ENCODE measurements at places on chromosomes 16 and 17.

- DNase-seq = no peak
Observed at GRCh38 chr16:47571049-47571448, 109.9 kb downstream of the PHKB start.

DNA sequence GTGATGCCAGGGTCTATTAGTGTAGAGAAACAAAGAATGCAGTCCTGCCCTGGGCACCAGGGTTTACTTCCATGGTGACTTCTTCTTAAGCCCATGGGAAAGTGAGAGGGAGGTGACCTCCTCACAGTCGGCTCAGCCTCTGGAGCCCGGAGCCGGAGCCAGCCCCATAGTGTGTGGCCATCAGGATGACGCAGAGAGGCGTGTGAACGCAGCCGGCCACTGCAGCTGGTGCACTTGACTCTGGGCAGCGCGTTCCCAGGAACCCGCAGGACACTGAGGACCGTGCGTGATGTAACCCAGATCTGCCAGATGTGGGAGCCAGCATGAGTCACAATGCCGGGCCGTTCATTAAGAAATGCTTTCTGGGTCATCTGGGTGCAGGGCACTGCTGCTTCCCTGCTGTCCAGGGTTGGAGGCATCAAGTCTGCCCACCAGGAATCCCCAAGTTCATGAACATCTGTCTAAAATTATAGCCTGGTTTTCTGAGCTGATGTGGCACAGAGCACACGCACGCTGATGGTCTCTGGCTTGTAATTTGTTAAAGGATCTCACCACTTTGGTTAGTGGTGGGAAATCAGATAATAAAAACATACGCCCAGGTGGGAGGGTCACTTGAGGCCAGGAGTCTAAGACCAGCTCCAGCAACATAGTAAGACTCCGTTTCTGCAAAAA lies 114.1 kb downstream of the PITPNC1 start:
- DNase-seq = no peak

DNA sequence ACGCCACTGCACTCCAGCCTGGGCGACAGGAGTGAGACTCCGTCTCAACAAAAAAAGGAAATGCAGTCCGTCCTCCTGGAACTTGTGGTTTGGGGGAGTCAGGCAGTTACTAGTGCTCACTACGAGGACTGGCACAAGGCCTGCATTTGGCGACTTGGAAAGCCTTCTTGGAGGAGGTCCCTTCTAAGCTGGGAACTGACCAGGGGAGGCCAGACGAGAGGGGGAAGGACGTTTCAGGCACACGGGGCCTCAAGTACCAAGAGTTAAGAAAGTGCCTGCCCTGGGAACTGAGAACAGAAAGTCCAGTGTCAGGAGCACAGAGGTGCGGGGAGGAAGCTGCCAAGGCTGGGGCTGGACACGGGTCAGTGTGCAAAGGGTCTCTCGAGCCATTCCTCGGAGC lies 89.9 kb downstream of the ABR start:
- no peak for DNase-seq

GRCh38 chr16:75002474-75002873 lies 3.6 kb downstream of the ZNRF1 start:
- no peak for DNase-seq

GRCh38 chr16:71409011-71409775 lies 32.7 kb downstream of the TLE7 start:
- DNase-seq = no peak

DNA sequence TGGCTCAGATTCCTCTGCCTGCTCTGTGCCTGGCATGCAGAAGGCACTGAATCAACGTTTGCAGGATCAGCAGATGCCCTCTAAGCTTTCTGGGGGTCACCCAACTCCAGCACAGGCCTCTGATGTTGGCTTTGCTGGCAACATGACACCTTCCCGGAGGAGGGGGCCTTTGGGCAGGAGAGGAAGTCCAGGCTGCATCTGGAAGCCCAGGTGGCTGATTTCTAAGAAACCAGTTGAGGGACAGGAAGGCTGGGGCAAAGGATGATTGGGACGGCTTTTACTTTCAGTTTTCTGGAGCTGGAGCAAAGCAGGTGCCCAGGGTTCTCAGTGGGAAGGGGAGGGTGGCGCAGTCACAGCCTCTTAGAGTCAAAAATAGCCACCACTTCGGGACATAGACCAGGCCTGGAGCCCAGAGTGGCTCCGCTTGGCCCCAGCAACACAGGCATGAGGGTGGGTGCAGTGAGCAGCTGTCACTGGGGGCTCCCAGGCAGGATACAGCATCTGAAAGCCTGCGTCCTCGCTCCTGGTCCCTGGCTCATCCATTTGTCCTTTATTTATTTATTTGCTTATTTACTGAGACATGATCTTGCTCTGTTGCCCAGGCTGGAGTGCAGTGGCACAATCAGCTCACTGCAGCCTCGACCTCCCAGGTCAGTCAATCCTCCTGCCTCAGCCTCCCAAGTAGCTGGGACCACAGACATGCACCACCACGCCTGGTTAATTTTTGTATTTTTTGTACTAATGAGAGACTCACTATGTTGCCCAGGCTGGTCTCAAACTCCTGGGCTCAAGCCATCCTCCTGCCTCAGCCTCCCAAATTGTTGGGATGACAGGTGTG lies 15.1 kb downstream of the SOCS1 start:
- DNase-seq = no peak
